Activated CD4-positive, alpha-beta T cell treated with anti-CD3 and anti-CD28 coated beads for 4 hours (primary cell): ENCODE measurements at places on chromosomes 11 and 22.

GRCh38 chr11:119688356-119688755 lies 40.6 kb downstream of the NECTIN1 start:
- no peak for DNase-seq

- DNase-seq: peak; percentile 83
Observed at GRCh38 chr22:39090426-39091064, 6.5 kb upstream of the APOBEC3H start.

GRCh38 chr22:45972091-45972888 lies 4.7 kb downstream of the WNT7B start:
- DNase-seq: no peak

GRCh38 chr22:50186761-50187523 lies 1.2 kb downstream of the TRABD start:
- no peak for DNase-seq

- no peak for DNase-seq
Observed at GRCh38 chr11:65034423-65034822, 6.6 kb upstream of the SAC3D1 start.

DNA sequence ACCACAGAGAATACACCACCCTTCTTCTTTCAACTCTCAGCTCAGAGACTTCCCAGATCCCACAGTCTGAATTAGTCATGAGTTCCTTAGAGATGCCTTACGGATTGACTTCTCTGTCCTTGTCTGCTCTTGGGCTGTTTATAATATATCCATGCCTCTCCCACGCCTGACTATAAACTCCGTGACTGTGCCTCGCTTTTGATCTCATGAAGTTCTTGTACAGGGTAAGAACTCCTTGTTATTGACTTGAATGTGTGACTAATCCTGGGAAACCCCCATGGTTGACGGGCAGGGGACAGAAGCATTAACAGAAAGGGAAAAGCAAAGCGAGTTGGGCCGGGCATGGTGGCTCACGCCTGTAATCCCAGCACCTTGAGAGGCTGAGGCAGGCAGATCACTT lies 62.4 kb upstream of the POU2AF1 start:
- no peak for DNase-seq

GRCh38 chr11:74025467-74026166 lies 16.7 kb upstream of the UCP3 start:
- DNase-seq: no peak

DNA sequence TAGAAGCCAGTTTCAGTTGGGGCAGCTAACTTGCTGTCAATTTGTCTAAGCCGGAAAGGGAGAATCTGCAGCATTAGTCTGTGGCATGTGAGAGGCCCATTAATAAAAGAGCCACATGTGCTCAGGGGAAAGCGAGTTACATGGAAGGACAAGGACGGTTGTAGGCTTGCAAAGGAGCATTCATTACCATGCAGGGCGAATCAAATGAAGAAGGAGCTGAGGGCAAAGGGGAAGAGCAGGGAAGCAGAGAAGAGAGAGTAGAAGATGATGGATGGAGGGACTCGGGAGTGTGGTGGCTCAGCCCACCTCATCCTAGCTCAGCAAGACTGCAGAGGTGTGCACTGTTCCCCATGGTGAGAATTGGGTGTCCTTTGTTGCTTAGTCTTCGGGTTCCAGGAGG lies 152.7 kb upstream of the TBCEL start:
- no peak for DNase-seq

- no peak for DNase-seq
Observed at GRCh38 chr11:122162095-122162494, 46.1 kb upstream of the BLID start.

DNA sequence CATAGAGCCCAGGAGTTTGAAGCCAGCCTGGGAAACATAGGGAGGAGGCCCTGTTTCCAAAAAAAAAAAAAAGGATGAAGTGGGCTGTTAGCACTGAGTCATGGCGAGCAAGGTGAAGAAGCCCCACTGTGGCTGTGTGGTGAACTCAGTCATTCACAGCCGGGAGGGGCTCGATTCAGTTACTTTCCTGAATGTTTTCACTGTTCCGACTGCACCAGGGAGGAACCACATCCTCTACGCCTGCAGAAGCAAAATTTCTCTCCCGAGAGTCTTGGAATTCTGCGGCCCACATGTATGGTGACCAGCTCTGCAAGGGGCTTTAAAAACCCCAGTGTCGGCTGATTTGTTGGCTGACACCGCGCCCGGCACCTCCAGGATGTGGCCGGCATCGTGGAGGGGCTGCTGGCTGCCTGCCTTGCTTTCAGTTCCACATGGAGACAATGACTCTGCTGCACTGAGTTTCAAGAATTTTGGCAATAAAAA lies 27.8 kb upstream of the GRAMD4 start:
- DNase-seq: peak; percentile 25

GRCh38 chr11:116409238-116409637 lies 363.5 kb downstream of the BUD13 start:
- DNase-seq: no peak

DNA sequence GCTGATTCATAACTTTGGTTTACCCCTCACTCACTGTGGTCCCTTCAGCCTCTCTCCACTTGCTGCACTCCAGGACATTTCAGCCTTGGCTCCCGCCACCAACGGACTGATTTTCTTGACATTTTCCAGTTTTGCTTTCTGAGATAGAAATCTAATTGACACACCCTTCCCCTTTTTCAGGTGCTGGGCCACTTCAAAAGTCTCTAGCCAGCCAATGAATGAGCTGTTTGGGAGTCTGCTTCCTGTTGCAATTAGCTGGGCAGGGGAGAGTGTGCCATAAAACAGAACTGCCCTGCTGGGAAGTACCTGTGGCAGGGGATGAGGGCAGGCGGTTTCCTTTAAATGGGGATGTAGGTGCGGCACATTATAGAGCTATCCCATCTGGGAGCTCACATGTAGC lies 21.1 kb upstream of the PLET1 start:
- no peak for DNase-seq

GRCh38 chr22:47295226-47295901 lies 532.9 kb downstream of the TBC1D22A start:
- DNase-seq: no peak
